Colonic mucosa (tissue), 4 donors: ENCODE measurements at places on chromosomes 2 and 18. TPM values are rescaled to one million over a fixed set of nuclear protein-coding genes. Genes with fewer than 3 reads are reported as not detected.

- no peak overlapping the region for H3K4me3 ChIP-seq
- H3K27me3 ChIP-seq = no peaks in the 10 kb centered on the region
- no peaks in the 10 kb centered on the region for H3K36me3 ChIP-seq
- DNase-seq = no peak
- no peaks in the 10 kb centered on the region for H3K4me1 ChIP-seq
Measured at GRCh38 chr2:120568089-120568974, 167.3 kb upstream of the GLI2 start.

DNA sequence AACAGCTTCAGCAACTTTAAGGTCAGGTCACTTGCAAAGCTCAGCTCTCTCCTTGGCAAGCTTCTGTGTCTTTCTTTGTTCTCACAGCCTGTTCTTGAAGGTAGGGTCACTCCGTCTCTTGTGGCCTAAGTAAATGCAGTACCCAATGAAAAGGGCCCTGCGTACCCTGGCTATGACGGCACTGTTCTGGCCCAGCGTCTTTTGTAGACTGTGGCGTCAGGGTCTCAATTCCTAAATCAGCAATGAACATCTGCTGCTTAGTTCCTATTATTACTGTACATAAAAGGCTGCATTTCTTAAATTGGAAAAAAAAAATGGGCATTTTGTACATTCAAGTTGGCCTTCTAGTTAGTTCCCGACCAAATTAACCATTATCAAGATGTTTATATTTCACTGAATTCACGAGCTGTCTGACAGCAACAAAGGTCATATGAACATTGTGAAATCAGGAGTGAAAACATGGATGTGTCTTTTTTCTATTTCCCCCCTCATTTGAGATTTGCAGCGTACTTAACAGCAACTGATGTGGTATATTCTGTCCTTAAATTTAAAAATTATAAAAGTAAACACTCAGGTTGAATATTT, 17.0 kb upstream of the MTCL1 start:
- no peaks in the 10 kb centered on the region for H3K27me3 ChIP-seq
- no peak overlapping the region for H3K27ac ChIP-seq

DNA sequence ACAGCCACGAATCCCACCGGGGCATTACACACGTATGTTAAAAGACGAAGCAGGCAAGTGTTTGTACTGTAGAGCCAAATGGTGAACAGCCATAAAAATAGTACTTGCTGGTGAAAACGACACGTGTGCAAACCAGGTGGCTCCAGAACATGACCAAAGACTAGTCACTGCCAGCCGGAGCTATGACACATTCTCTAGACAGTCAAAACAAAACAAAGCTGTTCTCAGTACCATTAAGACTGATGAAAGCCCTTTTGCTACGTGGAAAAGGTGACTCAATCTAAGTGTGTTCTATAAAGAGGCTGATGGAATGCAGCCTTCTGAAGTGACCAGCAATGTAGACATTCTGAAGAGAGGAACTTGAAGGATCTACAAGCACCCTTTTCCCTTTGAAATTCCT, 367.7 kb upstream of the NETO1 start:
- H3K27me3 ChIP-seq = no peaks in the 10 kb centered on the region
- DNase-seq = no peak
- no peaks in the 10 kb centered on the region for H3K4me1 ChIP-seq

DNA sequence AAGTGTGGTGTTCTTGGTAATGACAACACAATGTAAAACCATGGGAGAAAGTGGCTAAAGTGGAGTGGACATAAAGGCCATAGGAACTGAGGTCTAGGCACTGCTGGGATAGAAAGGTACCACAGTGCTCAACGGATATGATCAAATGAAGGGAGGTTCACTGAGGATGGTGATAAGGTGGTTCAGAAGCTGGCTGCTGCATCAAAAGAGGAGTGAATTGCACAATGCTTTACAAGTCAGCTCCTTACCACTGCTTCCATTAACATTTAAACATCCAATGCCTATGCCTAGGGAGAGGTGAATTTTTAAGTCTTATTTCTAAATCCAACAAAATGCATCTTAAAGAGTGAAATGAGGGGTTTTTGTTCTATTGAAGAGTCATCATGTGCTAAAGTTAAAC, 100.1 kb upstream of the ITGB6 start:
- H3K27me3 ChIP-seq = no peaks in the 10 kb centered on the region
- no peak for DNase-seq
- no peak overlapping the region for H3K4me3 ChIP-seq
- no peaks in the 10 kb centered on the region for H3K36me3 ChIP-seq

- no peak for DNase-seq
- H3K36me3 ChIP-seq = no peaks in the 10 kb centered on the region
- H3K4me1 ChIP-seq = no peaks in the 10 kb centered on the region
- no peaks in the 10 kb centered on the region for H3K27me3 ChIP-seq
- no peak overlapping the region for H3K4me3 ChIP-seq
Measured at GRCh38 chr2:206721256-206721920, 3.2 kb upstream of the DYTN start.

The TTN gene
- 1.8 TPM for total RNA-seq

- H3K4me3 ChIP-seq = no peak overlapping the region
- DNase-seq = no peak
- no peaks in the 10 kb centered on the region for H3K4me1 ChIP-seq
- H3K27ac ChIP-seq = no peak overlapping the region
- H3K36me3 ChIP-seq = no peaks in the 10 kb centered on the region
Measured at GRCh38 chr18:35502052-35502451, 4.3 kb upstream of the INO80C start.

GRCh38 chr2:199147216-199147615, 310.5 kb downstream of the SATB2 start:
- no peaks in the 10 kb centered on the region for H3K4me1 ChIP-seq
- H3K27me3 ChIP-seq = no peaks in the 10 kb centered on the region
- H3K36me3 ChIP-seq = no peaks in the 10 kb centered on the region
- H3K4me3 ChIP-seq = no peak overlapping the region
- H3K27ac ChIP-seq = no peak overlapping the region

GRCh38 chr2:194826241-194826640, 830.8 kb upstream of the SLC39A10 start:
- no peaks in the 10 kb centered on the region for H3K27me3 ChIP-seq
- H3K27ac ChIP-seq = no peak overlapping the region
- DNase-seq = no peak
- no peaks in the 10 kb centered on the region for H3K36me3 ChIP-seq

The CXCR1 gene
- total RNA-seq = not detected

The IL18R1 gene
- total RNA-seq = 3.0 TPM

The RAMP1 gene
- 27.2 TPM for total RNA-seq

- no peak overlapping the region for H3K4me3 ChIP-seq
- H3K36me3 ChIP-seq = no peaks in the 10 kb centered on the region
Measured at GRCh38 chr2:151979694-151980093, 119.2 kb downstream of the CACNB4 start.

- no peaks in the 10 kb centered on the region for H3K27me3 ChIP-seq
- no peak overlapping the region for H3K4me3 ChIP-seq
- no peaks in the 10 kb centered on the region for H3K36me3 ChIP-seq
- H3K27ac ChIP-seq = no peak overlapping the region
- no peak for DNase-seq
Measured at GRCh38 chr2:201696151-201696659, 2.2 kb downstream of the MPP4 start.

GRCh38 chr2:209070262-209070661, 353.6 kb upstream of the MAP2 start:
- DNase-seq = no peak
- H3K27ac ChIP-seq = no peak overlapping the region
- H3K4me1 ChIP-seq = no peaks in the 10 kb centered on the region
- no peaks in the 10 kb centered on the region for H3K27me3 ChIP-seq
- H3K36me3 ChIP-seq = no peaks in the 10 kb centered on the region

The GRHL1 gene
- 1.6 TPM for total RNA-seq

DNA sequence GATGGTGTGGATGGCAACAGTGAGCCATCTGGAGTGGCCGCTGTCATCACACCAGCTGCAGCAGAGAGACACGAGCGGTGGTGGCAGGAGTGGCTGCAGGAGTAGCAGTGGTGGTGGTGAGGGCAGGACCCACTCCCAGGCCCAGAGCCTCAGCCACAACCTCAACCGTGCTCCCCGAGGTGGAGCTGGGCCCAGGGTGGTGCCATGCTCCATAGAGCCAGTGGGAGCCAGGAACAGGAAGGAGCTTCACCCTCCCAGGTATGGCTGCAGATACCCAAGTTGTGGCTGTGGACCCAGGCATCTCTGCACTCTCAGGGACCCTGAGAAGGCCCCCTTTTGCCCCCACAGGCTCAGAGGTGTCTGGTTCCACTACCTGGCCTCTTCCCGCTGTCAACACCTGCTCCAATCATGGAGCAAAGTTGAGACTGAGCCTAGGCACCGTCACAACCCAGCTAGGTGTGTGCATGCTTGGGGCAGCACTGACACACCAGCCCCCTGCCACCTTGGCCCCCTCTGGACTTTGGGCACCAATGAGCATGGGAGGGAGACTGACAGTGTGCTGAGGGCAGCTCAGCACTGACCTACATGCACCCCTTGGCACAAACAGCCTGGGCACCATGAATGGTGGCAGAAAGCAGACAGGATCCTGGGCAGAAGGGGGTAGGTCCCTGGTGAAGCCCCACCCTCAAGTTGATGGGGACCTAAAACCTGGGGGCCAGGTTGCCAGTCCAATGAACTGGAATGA, 188.9 kb downstream of the NDUFA10 start:
- H3K27ac ChIP-seq = no peak overlapping the region
- no peaks in the 10 kb centered on the region for H3K4me1 ChIP-seq
- DNase-seq = no peak
- H3K27me3 ChIP-seq = no peaks in the 10 kb centered on the region

The GATA6 gene
- 61.3 TPM for total RNA-seq

DNA sequence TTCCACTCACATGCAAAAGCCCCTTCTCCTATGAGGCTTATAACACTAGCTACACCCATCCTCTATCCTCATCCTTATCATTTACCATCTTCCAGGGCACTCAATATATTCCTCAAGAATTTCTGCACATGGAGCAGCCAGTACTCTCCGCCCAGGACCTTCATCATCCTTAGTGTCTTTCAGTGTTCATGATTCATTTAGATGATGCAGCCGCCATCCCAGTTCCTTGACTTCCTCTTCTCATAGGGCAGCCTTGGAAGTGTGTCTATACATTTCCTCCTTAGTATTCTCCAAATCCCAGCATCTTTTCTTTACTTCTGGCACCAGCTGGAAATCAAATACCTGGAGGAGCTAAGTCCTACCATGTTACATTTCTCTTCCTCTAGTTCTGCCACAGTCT, 3.0 kb upstream of the ITSN2 start:
- H3K4me3 ChIP-seq = no peak overlapping the region
- no peak for DNase-seq
- no peak overlapping the region for H3K27ac ChIP-seq
- no peaks in the 10 kb centered on the region for H3K27me3 ChIP-seq
- H3K4me1 ChIP-seq = no peaks in the 10 kb centered on the region

- no peak for DNase-seq
- H3K4me3 ChIP-seq = no peak overlapping the region
- H3K27ac ChIP-seq = no peak overlapping the region
- H3K36me3 ChIP-seq = no peaks in the 10 kb centered on the region
- no peaks in the 10 kb centered on the region for H3K27me3 ChIP-seq
Measured at GRCh38 chr2:12803607-12804006, 86.9 kb downstream of the TRIB2 start.
